ENCODE measurements at places on chromosomes 5 and 9.

DNA sequence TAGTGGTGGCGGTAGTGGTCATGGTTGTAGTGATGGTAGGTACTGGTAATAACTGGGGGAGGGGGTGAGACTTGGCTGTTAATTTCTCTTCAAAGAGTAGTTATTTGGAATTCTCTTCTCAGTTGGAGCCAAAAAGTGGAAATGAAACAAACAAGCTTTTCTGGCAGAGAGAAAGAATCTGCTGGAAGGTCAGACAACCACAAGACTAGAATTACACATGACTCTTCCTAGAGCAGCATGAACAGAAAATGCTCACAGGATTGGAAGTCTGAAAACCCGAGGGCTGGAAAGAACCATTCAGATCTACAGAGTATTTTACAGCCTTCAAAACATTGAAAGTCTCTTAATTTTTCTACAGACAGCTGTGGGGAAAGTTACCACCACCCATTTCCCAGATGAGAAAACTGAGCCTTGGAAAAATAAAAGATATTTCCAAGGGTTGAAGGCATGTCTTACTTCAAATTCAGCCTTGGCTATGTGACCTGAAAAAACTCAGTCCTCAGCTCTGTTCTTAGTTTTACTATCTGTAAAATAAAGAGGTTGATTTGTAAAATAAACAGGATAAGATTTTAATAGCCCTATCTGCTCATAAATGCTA is 42.9 kb upstream of the TRIM32 start:
- DNase-seq: no peak

GRCh38 chr9:111451570-111451969 is 32.6 kb downstream of the ECPAS start:
- DNase-seq: no peak

DNA sequence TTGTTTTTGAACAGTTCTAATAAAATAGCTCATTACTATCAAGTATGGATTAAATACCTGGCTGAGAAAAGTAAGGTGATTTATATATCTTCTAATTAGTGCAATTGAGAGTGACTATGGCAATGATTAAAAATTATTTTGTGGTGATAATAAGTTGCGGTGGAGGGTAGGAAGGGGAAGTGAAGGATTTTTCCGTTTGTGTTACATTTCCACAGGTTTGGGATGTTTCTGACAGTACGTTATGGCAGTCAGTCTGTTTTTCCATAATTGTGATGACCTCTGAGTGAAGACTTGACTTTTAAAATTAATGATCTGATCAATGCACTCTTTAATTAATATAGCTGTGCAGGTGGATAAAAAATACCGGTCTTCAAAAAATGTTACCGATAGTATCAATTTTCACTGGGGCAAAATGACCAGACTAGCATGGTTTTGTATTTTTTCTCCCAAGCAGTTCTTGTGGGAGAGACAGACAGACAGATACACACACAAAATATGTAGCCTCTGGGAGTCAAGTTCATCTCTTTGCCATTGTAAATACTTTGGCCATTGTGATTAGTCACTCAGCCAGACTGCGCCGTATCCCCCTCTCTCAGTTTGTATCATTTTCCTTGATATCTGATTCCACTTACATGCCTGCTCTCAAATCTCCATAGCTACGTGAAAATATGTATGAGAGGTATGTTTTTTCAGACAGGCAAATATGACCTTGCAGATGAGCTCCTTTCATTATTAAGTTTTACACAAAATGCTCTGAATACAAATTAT is 60.2 kb downstream of the ARHGAP26 start:
- DNase-seq: no peak

- no peak for DNase-seq
Measured at GRCh38 chr5:67133776-67134175, 62.8 kb downstream of the CD180 start.

DNA sequence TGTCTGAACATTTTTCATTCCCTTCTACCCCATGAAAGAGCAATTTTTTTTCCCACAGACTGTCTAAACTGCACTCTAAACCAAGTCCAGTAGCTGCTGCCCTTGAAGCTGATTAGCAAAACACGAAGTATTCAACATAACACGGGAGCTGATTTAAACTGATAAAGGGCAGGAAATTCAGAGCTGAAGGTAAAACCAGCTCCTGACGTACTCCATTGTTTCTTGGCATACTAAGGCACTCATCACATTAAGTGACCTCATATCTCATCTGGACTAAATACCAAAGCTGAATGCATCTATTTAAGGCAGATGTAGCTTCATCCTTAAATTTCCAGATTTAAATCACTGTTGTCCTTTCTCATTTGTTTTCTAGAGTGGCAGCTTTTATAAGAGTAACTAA is 12.0 kb downstream of the GDF9 start:
- DNase-seq: no peak

GRCh38 chr9:36623280-36623679 is 50.6 kb downstream of the MELK start:
- no peak for DNase-seq

- DNase-seq: no peak
Measured at GRCh38 chr5:118069452-118069851, 918.9 kb downstream of the DTWD2 start.

Measured in germinal center (tissue), 1 donor.